Fibroblast of lung (primary cell): ENCODE measurements at places on chromosomes 16 and 17. TPM values are rescaled to one million over a fixed set of nuclear protein-coding genes. Genes with fewer than 3 reads are reported as not detected.

Gene CFAP97D1
- under 0.01 TPM in 1 of 2 replicates, not detected in the other for total RNA-seq

Gene ARHGAP23
- total RNA-seq = 18.2 and 41.1 TPM in 2 replicates

Gene WFDC1
- 3.1 and 34.0 TPM in 2 replicates for total RNA-seq

Gene CA10
- not detected in 2 replicates for total RNA-seq

Gene NPIPA2
- 0.77 and 0.99 TPM in 2 replicates for total RNA-seq

- DNase-seq = no peak
Observed at GRCh38 chr17:1961189-1961588, 63.9 kb downstream of the RTN4RL1 start.

Gene NUDT21
- total RNA-seq = 64.2 and 69.9 TPM in 2 replicates

DNA sequence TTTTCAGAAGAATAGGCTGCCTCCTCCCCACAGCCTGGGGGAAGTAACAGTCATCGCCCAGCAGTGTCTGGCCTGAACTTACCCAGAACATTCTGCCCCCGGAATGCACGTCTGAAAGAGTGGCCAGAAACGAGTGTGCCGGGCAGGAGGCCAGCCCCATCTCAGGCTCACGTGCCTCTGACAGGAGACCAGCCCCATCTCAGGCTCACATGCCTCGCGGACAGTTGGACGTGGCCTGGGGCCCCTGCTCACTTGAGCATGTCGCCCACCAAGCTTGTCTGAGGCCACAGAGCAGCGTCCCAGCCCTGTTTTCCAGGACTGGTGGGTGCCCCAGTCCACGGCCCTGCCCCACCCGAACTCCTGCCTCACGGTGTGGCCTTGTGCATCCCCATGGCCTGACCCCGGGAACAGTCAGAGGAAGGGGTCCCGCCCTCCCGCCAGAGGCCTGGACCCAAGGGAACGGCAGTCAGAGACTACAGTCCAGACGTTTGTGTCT is 16.3 kb upstream of the CDH15 start:
- peak; percentile 60 for DNase-seq

DNA sequence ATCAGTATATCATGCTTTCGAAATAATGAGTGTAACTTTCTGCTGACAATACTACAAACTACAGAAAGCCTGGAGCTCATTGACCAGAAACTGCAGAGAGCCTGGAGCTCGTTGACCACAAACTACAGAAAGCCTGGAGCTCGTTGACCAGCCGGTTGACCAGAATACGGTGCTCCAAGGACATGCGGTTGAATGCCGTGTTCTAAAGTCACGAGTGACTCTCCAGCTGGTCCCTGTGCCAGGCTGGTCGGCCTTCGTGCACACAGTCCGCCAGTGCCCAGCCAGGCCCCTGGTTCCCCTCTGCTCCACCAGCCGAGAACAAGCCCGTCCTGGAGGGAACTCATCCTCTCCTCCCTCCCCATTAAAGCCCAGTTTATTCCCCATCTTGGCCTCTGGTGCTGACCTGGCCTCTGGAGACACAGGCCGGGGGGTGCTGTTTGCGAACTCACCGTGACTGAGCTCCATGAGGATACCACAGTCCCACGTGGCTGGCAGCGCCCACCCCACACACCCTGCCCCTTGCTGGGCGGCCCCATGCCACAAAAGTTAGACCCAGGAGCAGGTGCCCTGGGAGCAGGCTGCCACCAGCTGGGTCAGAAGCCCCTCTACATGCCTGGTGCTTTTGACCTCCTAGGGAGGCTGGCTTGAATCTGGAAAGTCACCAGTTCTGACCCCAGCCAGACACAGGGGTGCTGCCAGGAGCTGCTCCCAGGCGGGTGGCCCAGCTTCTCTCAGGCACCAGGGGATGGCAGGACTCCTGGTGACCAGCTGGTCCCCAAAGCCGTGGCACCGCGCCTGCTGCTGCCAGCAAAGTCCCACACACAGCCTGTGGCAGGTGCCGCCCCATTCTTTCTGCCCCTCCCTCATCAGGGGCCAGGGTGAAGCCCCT is 15.5 kb upstream of the CDH15 start:
- no peak for DNase-seq

Gene CCL5
- total RNA-seq = not detected in 2 replicates

- no peak for DNase-seq
Observed at GRCh38 chr17:30886187-30886586, 19.9 kb downstream of the TEFM start.

DNA sequence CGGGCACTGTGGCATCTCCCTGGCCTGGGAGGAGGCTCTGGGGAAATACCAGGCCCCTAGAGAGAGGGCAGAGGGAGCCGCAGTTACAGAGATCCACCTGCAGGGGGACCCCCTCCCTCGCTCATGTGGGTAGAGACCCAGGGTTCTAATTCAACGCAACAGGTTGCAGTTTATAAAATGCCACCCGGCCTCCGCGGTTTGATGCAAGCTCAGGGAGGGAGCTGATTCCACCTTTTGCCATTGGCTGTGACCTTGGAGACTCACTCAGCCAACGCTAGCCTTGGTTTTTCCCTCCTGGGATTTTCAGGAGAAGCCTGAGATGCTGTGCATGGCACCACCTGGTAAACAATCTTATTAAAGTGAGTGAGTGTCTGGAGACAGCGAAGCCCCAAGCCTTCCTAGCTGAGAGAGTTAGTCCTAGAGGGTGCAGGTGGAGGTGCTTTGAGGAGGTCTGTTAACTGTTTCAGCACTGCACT is 12.1 kb downstream of the TTLL6 start:
- DNase-seq = peak; percentile 14

DNA sequence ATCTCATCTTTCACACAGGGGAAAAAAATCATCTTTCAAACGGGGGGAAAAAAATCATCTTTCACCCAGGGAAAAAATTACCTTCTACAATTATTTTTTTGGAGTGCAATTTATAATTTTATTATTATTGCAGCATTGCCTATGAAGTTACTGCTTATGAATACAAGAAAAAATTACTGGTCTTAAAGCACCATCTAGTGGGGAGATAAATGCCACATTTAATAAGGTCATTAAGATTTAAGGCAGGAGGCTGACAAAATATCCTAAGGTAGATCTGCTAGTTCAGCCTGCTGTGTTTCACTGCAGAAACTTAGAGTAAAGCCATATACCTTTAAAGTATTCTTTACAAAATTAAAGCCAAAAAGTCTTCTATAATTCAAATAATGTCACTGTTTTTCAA is 13.7 kb downstream of the SHCBP1 start:
- DNase-seq = peak; percentile 54

GRCh38 chr17:19322129-19322505 is 40.4 kb downstream of the B9D1 start:
- no peak for DNase-seq

DNA sequence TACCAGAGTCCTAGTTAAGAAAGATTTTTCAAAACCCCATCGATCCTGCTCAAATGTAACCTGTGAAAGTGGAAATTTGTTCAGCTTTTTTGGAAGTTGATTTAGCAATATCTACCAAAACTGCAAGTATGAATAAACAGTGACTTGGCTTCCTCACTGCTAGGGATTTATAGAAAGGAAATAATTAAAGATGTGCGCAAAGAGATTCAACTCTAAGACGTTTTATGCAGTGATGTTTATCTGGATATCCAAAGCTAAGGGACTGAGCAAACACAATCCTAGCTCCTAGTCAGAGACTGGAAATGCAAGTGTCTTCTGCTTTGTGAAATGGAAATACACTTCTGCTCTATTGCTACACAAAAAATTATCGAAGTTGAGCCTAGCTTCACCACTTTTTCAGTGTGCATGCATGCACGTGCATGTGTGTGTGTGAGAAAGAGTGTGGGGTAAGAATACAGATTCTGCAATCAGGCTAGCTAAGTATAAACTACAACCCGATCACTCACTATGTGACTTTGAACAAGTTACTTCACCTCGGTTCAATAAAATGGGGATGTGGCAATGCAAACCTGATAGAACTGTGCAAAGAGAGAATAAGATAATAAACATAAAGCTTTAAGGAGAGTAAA is 52.1 kb upstream of the FOXF1 start:
- DNase-seq = no peak

- DNase-seq = peak; percentile 50
Observed at GRCh38 chr17:74513987-74514631, 17.2 kb downstream of the CD300LB start.

Gene ITGAD
- total RNA-seq = not detected in 2 replicates

DNA sequence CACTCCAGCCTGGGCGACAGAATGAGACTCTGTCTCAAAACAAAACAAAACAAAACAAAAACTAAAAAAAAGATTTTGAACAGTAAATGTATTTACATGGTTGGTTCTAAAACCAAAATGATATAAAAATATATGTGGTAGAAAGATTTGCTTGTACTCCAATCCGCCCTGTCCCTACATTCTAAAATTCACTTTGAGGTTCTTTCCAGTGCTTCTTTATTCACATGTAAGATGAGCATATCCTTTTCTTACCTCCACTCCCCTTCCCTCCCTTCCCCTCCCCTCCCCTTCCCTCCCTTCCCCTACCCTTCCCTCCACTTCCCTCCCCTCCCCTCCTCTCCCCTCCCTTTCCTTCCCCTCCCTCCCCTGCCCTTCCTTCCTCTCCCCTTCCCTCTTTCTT is 34.4 kb downstream of the RAP1GAP2 start:
- DNase-seq = no peak

- no peak for DNase-seq
Observed at GRCh38 chr17:57377094-57377493, 120.8 kb downstream of the MSI2 start.

Gene KCNAB3
- total RNA-seq = 0.26 and 0.33 TPM in 2 replicates

DNA sequence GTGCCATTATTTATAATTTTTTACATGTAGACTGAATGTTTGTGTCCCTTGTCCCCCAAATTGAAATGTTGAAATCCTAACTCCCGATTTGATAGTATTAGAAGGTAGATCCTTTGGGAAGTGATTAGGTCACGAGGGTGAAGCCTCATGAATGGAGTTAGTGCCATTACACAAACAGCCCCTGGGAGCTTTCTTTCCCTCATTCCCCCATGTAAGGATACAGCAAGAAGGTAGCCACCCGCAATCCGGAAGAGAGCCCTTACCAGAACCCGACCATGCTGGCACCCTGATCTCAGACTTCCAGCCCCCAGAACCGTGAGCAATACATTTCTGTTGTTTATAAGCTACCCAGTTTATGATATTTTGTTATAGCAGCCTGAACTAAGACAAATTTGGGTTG is 143.2 kb downstream of the NPIPB5 start:
- DNase-seq = no peak

DNA sequence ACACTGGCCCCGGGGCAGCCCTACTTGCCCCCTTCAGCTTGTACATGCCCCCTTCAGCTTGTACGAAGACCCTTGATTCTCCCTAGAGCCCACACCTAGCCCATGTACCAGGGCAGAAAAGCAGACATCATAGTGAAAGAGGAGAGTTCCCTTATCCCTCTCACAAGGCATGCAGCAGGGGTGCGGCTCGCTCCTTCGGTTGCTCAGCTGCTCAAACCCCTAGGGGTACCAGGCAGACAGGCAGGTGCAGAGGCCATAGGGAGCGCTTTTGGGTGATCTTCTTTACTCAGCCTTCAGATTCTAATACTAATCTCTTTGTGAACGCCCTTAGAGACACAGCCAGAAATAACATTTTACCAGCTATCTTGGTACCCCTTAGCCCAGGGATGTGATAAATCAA is 286.3 kb downstream of the NPIPA8 start:
- DNase-seq = no peak

DNA sequence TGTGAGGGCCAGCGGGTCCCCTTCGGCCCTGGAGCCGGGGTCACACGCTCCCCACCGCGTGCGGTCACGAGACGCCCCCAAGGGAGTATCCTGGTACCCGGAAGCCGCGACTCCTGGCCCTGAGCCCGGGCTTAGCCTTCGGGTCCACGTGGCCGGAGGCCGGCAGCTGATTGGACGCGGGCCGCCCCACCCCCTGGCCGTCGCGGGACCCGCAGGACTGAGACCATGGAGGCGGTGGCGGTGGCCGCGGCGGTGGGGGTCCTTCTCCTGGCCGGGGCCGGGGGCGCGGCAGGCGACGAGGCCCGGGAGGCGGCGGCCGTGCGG is at the start of gene NAGLU:
Gene NAGLU (plus strand): TSS at position 194 of the 324 bp plus-strand sequence. CDS start 32 bp downstream, at position 226.
- DNase-seq = peak; percentile 88

Gene TTYH2
- 0.77 and 0.99 TPM in 2 replicates for total RNA-seq

GRCh38 chr17:33725675-33726271 is 432.7 kb upstream of the ASIC2 start:
- DNase-seq = peak; percentile 5

GRCh38 chr16:52603015-52603414 is 56.1 kb upstream of the TOX3 start:
- no peak for DNase-seq
